Nucleus accumbens (tissue), 56 donors: ENCODE measurements at places on chromosomes 7 and 10.

DNA sequence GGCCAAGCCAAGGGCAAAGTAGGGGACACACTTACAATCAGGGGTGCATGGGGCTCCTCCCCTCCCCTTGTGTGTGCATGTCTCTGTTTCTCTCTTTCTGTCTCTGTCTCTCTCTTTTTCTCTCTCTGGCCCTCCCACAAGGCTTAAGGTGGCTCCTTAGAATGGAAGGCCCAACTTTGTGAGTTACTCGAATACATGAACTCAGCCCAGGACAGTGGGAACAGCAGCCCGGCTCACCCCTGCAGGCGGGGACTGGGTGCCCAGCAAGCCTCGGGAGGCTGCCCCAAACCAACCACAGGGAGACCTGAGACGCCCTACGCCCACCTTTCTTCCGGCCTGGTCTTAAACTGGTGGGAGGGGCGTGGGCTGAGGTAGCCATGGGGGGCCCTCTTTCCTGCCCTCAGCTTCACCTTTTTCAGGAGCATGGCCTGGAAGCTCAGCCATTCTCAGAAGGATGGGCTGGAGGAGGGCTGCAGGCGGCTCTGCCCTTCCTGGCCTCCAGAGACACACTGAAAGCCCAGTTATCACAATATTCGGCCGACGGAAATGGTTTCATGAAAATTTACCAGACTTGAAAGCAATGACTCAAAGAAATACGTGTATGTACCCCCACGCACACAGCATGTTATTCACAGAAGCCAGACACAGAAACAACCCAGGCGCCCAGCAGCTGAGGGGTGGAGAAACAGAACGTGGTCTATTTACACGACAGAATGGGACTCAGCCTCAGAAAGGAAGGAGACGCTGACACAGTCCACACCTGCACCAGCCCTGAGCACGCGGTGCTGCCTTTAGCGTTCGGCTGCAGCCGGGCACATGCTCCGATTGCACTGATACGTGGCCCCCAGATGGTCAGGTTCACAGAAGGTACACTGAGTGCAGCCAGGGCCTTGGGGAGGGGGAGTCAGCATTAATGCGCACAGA, 229.5 kb downstream of the PTPRN2 start:
- peak; percentile 25 for DNase-seq

DNA sequence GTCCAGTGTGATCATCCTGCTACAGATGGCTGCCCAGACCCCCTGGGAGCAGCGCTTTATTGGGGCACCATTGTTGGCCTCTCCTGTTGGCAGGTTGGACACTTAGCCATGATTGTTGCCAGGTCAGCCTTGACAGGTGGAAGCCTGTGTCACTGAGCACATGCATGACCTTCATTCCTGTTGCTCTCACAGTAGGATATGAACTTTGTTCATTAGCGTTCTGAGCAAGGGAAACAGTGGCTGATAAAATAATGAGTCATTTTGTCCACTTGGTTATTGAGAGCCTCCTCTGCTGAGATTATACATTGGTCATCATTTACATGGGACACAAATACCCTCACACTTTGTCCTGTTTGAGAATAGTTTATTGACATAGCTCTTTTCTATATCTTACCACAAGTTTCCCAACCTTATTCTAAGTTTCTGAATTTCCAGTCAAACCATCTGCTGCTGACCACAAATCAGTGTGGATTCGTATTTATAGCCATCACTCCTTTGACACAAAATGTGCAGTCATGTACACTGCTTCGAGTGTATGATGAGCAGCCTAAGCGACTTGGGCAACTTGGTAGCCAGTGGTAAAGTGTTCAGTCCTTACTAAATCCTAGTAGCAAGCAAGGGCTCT, 102.6 kb downstream of the TPST1 start:
- DNase-seq, result no peak

- no peak for DNase-seq
Measured at GRCh38 chr10:31906039-31906438, 22.6 kb downstream of the ARHGAP12 start.

DNA sequence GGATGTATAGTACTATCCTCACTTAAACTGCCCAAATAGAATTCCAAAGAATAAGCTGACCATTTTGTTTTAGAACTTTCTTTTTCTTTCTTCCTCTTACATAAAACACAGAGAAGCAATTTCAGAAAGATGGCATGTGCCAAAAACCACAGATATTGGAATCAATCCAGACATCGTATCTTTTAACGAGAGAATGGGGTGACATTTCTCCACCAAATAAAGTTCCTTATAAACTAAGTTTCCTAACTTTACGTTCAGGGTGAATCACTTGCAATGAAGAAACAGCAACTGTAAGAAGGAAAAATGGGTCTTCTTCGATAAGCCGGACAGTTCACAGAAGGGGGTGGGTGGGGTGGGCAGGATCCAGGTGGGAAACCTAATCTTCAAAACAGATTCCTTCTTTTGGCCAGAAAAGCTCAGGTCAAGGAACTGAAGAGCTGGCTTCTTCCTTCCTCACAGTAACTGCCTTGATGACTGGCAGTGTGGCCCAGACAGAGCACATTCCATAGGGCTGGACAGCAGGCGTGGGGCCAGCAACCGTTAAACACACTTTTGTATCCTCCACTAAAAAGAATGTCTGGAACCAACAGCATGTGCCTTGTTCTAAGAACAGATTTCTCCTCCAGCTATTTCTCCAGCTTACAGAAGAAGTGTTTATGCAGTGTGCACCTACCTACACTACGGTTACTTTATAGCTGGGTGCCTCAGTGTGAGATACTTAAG, 31.5 kb downstream of the CREB3L2 start:
- DNase-seq, result no peak

GRCh38 chr10:5776881-5777197, 36.4 kb downstream of the GDI2 start:
- no peak for DNase-seq

DNA sequence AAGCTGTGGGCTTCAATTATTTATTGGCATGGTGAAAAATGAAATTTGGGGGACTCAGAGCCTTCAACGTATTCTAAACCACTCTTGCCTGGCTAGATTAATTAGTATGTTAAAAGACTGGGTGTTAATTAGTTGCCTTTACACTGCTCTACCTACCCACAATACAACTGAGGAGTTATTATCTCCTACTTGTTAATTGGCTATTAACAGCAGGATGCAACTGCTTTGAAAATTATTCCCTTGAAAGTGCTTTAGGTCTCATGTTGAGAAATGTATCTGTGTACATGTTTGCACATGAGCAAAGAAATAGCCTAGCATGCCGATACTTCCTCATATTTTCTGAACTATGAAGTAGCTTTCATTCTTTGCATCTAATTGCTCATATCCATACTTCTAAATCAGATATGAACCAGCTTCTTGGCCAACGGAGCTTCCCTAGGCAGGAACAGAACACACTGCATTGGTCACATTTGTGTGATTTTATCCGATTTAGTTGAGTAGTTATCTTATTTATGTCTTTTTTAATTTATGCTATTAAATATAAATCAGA, 155.8 kb downstream of the GPAM start:
- DNase-seq, result no peak

DNA sequence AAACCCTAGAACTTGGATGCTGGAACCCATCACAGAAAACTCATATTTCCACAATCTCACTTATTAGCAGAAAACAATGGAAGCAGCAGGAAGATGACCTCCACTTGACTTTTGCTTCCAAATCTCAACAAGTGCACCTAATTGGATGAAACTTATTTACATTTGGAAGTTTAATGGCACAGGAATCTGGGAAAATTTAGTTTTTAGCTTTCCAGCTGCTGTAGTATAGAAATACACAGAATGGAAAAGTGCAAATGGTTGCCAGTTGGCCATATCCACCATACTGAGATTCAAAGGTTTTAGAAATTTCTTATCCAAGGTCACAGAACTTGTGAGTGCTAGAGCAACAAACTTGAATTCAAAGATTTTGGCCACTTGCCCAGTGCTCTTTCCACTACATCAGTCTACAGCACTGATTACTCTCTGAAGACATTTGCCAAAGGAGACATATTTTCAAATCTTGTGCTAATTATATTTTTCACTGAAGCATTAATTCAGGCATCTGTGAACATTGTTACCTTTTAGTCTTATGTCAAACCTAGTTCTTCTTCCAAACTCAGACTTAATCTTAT, 9.3 kb upstream of the AHR start:
- no peak for DNase-seq

- no peak for DNase-seq
Measured at GRCh38 chr10:59079386-59080226, 96.8 kb upstream of the PHYHIPL start.

- no peak for DNase-seq
Measured at GRCh38 chr7:114934713-114935112, 12.8 kb downstream of the MDFIC start.

- DNase-seq, result no peak
Measured at GRCh38 chr7:86657948-86658347, 14.2 kb downstream of the GRM3 start.

GRCh38 chr7:156192921-156193320, 380.7 kb upstream of the SHH start:
- DNase-seq, result no peak

GRCh38 chr10:50576245-50576815, 47.4 kb downstream of the SGMS1 start:
- DNase-seq, result peak; percentile 29

DNA sequence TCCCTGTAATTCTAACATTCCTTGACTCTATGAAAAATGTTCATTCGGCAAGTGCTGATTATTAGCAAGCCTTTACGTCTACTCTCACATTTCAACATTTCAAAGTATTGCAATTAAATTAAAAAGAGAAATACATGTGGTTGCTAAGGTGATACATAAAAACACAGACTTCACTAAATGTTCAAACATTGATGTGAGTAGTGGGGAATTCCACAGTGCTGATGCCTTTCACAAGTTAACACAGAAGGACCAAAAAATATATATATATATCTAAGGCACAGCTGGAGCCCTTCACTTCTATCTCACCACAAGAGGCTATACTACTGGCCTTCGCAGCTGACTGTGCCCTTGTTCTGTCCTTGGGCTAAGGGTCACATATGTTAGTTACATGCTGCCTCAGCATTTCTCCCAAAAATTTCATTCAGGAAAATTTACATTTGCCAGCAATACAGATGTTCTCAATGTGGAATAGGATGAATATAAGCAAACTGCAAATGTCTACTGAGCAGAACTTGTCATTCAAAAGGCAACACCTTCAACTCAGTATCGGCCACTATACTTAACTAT, 13.9 kb downstream of the CTTNBP2 start:
- DNase-seq, result no peak

- DNase-seq, result no peak
Measured at GRCh38 chr7:4175346-4175973, 506.6 kb upstream of the FOXK1 start.

- no peak for DNase-seq
Measured at GRCh38 chr7:3956949-3957348, 655.9 kb downstream of the SDK1 start.

DNA sequence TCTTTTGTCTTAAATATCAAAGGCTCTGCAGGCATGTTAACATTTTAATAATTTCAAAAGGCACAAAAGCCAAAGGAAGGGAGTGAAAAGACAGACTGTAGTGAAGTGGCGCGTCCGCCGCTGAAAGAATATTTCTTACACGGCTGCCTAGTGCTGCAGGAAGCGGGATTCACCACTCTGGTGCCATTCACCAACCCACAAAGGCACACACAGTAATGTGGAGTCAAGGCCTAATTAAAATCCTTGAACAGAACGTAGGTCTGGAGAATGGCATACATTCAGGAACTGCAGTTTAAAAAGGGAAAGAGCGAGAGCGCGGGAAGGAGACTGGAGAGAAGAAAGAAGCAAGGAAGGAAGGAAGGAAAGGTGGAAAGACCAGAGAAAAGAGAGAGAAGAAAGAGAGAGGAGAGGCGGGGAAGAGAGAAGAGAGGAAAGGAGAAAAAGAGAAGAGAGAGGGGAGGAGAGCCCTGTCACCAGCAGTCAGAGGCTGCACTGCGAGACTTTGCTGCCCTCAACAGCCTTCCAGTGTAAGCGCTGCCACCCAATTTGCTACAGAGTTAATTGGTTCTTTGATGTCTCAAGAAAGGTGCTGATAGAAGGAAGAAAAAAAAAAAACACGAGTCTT, 554.0 kb downstream of the MDFIC start:
- DNase-seq, result no peak

GRCh38 chr7:159311172-159311494, 166.5 kb upstream of the VIPR2 start:
- DNase-seq, result no peak

DNA sequence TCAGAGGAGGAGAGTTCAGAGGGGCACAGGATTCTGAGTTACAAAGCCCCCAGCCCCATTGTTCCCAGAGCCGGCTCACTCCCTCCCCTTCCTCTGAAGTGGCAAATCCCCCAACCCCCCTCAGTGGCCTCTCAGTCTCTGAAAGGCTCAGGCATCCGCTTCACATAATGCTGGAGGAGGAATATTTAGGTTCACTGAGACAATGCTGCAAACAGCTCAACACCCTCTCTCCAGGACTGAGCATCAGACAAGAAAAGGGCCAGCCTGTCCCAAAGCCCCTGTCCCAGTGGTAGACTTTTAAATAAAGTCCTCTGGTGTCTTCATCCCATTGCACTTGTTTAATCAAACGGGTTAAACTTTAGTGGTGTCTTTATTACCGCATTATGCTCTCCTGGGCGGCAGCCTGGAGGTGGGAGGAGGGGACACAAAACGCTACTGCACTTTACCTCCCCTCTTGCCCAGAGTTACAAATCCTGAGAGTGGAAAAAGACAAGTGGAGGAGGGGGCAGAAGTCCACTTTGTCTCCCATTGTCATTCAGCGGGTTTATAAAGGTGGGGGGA, 257.9 kb downstream of the FGFR2 start:
- DNase-seq, result no peak

DNA sequence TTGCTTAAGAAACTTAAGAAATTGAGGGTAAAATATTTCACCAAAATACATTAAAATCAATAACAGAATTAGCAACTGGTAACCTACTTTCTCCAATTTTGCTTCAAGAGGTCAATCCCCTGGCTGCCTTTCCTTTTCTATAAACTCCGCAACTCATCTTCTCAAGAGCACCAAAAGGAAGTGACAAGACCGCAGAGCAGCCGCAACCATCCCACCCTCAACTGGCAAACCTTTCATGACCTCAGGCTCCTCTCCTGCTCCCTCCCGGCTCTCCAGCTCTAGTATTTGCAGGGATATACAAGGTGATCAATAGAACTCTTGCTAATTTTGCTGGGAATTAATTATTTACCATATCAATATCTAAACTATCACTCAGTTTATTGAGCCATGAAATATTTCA, 88.9 kb downstream of the ATE1 start:
- no peak for DNase-seq

GRCh38 chr7:78140109-78140508, 341.5 kb downstream of the PHTF2 start:
- DNase-seq, result no peak
